ENCODE measurements at places on chromosomes 7 and 10.

- DNase-seq: no peak
Measured at GRCh38 chr10:93762979-93763391, 5.2 kb downstream of the LGI1 start.

- no peak for DNase-seq
Measured at GRCh38 chr7:4871056-4871680, 9.3 kb upstream of the PAPOLB start.

DNA sequence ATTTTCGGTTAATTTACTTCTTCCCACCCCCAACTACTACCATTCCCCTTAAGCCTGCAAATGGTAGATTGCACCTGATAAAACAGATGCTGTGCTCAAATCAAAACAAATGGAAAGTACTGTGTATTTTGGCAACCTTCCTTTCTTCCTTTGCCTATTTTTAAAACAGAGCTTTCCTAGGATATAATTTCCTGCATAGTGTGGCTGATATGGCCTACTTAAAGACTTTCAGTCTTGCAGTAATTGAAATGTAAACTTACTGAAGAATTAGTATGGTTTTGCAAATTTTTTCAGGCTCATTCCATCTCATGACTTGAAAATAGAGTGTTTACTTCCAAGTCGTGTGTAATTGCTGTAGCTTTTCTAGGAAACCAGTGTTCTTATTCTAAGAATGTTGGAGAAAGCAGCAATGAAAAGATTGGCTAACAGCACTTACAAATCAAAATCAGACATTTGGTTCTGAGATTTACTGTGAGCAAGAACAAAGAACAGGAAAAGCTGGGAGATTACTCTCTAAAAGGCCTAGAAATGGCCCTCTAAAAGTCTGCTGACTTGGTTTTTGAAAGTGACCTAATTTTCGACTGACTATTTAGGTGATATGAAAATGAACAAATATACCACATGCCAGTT is 52.0 kb downstream of the REEP3 start:
- no peak for DNase-seq

DNA sequence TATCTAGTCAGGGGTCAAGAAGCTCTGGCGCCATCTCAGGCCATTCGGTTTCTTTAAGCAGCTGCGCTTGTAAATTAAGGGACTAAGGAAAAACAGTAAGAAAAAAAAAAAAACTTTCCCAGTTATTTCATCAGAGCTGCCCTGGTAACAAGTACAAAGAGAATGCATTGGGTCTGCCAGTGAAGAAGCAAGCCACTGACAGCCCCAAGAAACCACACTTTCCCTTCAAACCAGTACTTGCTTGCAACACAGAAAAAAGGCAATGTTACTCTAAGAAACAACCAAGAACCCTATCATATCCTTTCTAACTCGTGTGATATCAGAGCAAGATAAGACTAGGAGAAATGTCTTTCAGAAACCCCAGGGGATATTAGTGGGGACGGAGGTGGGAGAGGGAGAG is 40.6 kb upstream of the AOAH start:
- no peak for DNase-seq

DNA sequence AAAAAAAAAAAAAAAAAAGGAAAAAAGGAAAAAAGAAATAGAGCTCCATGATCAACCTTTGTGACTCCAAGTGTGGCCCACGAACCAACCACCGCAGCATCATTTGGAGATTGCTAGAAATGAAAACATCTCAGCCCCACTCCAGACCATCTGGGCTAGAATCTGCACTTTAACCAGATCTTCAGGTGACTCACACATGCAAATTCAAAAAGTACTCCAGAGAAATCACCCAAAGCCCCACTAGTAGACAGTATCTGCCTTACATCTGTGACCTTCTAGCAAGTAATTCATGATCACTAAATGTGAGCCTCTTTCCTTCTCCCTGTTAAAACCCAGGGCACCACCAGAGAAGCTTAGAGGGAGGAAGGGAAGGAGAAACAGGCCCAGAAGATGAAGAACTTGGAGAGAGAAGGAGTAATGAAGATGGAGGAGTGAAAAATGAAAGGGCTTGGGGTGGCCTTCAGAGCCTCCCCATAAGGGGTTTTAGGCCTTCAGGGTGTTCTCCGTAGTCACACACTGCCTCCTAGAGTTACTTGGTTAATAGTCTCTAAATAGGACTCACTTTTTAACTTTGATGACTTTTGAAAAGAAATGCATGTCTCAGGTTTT is 94.0 kb downstream of the SLC37A3 start:
- DNase-seq: no peak

DNA sequence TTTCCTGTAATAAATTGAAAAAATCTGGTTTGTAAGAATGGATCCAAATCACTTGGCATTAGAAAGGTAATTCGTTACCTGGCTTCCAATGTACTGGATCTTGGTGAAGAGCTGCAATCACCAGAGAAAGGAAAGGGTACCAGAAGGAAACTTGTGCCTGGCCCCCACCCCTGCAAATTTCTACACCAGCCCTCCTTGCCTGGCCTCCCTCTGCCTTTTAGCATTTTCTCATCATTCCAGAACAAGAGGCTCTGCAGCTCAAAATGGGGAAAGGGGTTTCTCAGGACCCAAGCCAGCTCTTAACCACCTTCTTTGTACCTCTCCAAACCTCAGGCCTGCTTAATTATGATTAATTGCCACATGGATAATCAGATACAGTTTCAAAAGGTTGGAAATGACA is 612.8 kb upstream of the MGMT start:
- DNase-seq: no peak

GRCh38 chr7:8923164-8923806 is 489.9 kb downstream of the NXPH1 start:
- no peak for DNase-seq

DNA sequence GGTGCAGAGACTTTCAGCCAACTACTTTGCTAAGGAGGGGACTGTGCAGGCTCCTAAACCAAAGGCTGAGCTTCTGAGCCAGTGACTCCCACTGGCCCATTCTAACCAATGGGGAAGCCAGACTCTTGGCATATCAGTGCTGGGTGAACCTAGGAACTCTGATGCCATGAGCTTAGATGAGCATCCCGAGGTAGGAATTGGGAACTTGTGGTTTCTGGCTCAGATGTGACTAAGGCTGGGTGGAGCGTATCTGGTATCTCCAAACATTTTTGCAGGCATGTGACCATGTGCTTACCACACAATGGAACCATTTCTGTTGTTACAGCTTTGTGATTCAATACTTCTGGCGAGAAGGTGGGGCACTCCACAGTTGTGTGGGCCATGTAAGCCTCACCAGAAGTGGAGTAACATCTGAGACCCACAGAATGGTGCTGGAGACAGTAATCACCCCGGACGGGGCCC is 2.5 kb upstream of the AVPI1 start:
- no peak for DNase-seq
